Fibroblast of skin of abdomen (primary cell): ENCODE measurements at places on chromosomes 12 and 14.

GRCh38 chr12:122182887-122183587 lies at the start of gene LRRC43:
Gene LRRC43, plus strand, starts transcription at chr12:122183123. Its CDS starts 22 bp downstream, at chr12:122183145.
- no peak for DNase-seq

DNA sequence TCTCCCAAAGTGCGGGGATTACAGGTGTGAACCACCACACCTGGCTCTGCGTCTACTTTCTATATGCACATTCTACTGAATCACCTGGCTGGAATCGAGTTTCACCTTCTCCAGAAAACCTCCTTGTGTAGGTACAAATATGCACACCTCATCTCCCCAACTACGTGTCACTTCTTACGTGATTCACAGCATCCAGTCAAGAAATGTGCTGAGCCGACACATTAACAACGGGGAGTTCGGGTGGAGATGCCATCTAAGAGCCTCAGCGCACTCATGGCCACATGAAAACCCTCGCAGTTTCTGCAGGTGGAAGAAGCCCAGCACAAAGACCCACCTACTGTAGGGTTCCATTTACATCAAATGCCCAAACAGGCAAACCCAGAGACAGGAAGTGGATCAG lies 29.3 kb downstream of the P2RX2 start:
- no peak for DNase-seq

DNA sequence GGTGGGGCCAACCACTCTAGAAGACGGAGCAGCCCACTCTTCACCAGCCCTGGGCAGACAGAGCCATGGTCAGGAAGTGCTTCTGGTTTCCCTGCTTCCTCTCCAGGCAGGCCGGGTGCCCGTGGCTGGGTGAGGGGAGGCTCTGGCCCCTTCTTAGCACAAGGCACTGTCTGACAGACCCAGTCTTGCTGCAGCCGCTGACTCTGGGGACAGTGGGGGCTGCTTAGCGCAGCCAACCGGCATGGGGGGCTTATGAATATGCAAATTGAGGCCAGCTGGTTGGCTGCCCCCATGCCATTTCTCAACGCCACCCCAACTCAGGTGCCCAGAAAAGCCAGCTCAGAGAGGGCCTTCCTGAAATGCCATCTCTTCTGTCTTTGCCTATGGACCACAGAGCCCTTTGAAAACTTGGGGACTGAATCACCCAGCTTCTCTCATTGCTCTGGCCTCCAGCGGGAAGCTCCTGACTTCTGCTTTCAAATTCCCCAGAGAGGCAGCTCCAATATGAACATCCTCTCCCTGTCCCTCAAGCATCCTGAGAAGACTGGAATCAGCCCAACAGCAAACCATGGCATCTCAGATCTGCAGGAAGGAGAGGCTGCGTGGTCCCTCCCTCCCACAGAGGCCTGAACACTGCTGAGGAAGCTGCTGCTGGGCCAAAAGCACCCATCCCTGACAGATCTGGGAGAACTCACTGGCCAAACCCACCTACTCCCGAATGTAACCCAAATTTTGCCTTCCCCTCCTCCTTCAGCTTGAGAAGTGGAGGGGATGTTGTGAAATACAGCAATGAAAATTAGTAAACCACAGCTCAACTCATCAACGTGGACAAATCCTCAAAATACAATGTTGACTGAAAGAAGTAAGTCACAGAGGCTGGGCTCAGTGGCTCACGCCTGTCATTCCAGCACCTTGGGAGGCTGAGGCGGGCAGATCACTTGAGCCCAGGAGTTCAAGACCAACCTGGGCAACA lies at the start of gene PROX2:
TSS of gene PROX2 (minus strand) at position 205 of the 973 bp plus-strand sequence. CDS start 12,311 bp downstream, outside the sequence.
- DNase-seq, result peak; percentile 40

DNA sequence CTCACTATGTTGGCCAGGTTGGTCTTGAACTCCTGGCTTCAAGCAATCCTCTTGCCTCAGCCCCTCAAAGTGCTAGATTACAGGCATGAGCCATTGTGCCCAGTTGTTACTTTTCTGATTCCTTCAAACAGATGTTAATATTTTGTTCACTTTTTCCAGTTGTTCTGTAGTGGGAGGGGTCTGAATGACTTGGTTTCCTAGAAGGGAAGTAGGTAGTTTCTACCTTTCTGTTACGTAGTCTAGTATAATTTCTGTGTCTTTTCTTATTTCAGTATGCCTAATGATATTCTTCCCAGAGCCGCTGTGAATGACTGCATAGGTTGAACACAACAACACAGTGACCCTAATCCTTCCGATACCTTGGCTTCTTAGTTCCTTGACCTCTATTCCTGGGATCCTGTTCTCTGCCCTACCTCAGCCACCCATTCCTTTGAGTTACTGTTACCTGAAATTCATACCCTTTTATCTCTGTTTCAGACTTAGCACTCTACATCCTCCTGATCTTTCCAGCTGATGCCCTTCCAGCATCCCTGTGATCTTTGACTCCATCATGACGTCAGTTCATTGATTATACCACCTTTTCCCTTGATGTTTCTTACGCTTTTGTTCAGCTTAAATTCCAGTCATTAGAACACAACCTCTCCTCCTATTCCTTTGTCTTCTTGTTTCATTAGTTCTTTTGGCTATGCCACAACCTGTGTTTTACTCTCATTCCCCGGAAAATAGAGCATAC lies 33.3 kb downstream of the RCOR1 start:
- no peak for DNase-seq

DNA sequence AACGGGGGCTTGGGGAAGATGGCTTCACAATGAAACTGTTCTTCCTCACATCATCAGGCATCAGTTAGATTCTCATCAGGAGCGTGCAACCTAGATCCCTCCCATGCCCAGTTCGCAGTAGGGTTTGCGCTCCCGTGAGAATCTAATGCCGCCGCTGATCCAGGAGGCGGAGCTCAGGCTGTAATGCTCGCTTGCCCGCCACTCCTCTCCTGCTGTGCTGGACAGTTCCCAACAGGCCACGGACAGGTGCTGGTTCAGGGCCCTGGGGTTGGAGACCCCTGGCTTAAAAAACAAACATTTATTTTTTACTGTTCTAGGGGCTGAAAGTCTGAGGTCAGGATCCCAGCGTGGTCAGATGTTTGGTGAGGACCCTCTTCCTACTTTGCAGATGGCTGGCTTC lies 180.5 kb downstream of the FBXL14 start:
- DNase-seq, result no peak

- DNase-seq, result peak; percentile 55
These were observed 259.3 kb downstream of the ADAMTS20 start for GRCh38 chr12:43292699-43293098.

GRCh38 chr12:76768576-76768975 lies 4.7 kb downstream of the ZDHHC17 start:
- DNase-seq, result peak; percentile 6

GRCh38 chr12:75982169-75982564 lies 49.4 kb downstream of the PHLDA1 start:
- no peak for DNase-seq

DNA sequence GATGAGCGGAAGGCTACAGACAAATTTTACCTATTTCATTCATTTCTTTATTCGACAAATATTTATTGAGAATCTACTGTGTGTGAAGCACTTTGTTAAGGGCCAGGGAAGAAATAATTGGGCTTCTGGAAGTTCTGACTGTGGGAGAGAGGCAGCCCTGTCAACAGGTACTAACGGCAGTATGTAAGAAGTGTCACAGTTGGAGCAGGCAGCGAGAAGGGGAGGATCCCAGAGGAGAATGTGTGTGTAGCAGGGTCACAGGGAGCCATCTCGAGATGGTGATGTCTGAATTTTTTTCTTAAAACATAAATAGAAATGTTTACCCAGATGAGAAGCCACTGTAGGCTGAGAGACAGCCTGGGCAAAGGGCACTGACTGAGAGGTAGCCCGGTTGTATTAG lies 163.3 kb upstream of the SLC38A2 start:
- no peak for DNase-seq

- DNase-seq, result peak; percentile 49
These were observed 50.0 kb downstream of the FLRT2 start for GRCh38 chr14:85579942-85580341.

- no peak for DNase-seq
These were observed 268.7 kb downstream of the ALG10 start for GRCh38 chr12:34291001-34291400.

- peak; percentile 16 for DNase-seq
These were observed 96.6 kb downstream of the APAF1 start for GRCh38 chr12:98741556-98742265.

DNA sequence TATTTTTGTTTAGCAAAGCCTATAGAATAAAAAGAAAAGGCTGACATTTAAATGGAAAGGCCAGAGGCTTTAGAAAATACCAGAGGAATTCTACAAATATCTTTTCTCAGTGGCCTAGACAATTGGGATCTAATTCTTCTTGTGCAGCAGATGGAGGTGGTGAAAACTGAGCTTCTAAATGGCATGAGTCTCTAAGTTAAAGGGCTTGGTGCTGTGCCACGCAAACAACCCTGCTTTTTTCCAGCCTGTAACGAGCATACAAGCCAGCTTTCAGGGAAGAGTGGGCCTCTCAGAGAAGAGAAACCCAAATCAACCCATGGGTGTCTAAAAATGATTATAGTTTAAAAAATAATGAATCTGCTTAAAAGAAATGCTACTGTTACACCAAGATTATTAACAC lies 237.9 kb upstream of the NAV3 start:
- no peak for DNase-seq

DNA sequence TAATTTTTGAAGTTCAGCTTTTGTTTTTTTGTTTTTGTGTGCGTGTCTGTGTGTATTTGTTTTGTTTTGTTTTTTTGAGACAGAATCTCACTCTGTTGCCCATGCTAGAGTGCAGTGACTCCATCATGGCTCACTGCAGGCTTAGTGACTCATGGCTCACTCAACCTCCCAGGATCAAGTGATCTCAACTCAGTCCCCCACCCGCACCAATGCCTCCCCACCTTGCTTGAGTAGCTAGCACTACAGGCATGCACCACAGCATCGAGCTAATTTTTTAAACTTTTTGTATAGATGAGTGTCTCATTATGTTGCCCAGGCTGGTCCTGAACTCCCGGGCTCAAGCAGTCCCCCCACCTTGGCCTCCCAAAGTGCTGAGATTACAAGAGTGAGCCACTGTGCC lies 981.4 kb downstream of the BCL11B start:
- peak; percentile 53 for DNase-seq

- DNase-seq, result no peak
These were observed 1.8 kb upstream of the ZNF839 start for GRCh38 chr14:102317564-102318248.

DNA sequence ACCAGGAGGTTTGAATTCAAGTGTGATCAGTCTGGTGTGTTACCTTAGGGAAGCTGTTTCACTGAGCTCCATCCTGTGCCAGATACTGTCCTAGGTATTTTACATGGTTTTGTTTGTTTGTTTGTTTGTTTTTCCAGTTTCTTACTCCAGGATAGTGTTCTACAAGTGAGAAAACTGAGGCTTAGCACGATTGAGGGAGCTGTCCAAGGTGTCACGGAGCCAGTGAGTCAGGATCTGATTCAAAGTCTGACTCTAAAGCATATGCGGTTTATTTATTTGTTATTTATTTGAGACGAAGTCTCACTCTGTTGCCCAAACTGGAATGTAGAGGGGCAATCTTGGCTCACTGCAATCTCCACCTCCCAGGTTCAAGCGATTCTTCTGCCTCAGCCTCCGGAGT lies 79.7 kb upstream of the GNG2 start:
- DNase-seq, result peak; percentile 14

- DNase-seq, result no peak
These were observed 14.5 kb downstream of the RNASE3 start for GRCh38 chr14:20905676-20906075.

DNA sequence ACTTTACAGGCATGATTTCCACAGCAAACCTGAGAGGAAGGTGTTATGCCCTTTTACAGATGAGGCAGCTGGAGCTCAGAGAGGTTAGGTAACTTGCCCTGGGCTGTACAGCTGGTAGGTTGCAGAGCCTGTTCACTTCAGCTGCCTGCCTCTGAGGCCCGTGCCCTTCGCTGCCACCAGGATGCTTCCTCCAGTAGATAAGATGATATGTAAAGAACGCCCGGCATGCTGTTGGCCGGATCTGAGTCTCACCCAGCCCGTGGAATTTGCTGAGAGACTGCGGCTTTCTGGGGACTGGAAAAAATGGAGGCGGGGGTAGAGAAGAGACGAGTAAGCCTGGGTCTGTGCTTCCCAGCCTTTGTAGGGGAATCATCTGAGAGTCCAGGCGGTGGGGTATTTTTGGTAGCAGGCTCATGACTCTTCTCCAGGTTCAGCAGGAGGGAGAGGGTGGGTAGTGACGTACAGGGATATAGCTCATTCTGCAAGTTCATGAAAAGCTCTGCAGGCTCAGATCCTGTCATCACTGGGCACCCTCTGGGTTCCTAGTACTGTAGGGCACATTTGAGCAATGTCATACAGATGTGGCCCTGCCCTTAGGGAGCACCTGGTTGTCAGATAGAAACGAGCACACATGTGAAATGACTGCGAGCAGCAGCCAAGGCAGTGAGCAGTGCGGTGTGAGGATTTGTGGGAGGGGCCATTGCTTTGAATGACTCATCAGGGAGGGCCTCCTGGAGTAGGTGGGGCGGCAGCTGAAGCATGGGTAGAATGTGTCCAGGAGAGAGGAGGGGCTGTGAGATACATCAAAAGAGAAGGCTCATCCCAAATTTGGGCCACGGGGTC lies 159.4 kb downstream of the TSPAN9 start:
- peak; percentile 68 for DNase-seq

DNA sequence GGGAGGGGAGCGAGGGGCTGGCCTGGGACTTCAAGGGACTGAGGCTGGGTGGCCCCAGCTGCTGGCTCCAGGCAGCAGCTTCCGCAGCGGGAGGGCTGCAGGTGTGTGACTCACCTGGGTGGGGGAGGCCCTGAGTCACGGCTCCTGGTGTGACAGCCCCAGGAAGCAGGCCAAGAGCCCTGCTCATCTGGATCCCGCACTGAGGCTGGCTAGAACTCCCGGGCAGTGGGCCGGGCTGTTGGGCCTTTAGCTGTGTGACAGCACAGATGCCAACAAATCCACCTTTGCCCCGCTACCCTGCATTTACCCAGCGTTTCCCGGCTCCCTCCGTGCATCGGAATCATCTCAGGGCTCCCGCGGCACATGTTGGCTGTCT lies 180.0 kb upstream of the PRMT8 start:
- no peak for DNase-seq

GRCh38 chr14:92914087-92914656 lies 8.8 kb upstream of the CHGA start:
- DNase-seq, result peak; percentile 9

- DNase-seq, result no peak
These were observed 62.3 kb downstream of the SUSD6 start for GRCh38 chr14:69673578-69674305.

DNA sequence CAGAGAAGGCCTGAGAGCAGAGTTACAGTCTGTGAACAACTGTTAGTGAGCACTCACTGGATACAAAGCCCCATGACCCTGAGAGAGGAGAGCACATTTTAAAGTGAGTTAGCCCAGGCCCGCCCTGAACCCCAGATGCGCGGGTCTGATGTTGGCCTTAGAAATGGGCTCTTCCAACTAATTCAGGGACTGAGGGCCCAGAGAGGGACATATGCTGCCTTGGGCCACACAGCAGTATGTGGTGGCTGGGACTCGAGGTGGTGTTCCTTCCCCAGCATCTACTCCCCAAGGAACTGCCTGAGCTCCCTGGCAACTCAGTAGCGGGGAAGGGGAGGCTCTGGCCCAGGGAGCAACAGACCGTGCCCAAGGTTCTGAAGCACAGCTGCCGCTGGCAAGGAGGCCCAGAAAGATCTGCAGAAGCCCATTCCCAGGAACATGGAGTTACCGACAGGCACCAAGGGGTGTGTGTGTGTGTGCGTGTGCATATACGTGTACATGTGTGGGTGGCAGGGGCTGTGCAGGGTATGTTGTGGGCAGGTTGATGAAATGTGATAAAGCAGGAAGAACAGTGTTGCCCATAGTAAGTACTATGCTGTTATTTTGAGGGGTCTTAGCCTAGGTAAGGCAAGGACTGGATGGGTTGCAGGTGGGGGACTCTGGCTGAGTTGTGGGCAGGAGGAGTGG lies 40.5 kb downstream of the KRT80 start:
- no peak for DNase-seq
